ENCODE measurements at places on chromosomes 7 and 10.
A peak's percentile ranks its signal among the peaks of the same experiment; 100 is the strongest.

GRCh38 chr7:157928171-157928794 is 591.5 kb downstream of the DNAJB6 start:
- no peak for DNase-seq

GRCh38 chr7:65295409-65295808 is 78.2 kb upstream of the ZNF92 start:
- no peak for DNase-seq

GRCh38 chr7:149692557-149692982 is 80.8 kb downstream of the ZNF467 start:
- DNase-seq: peak; percentile 27

DNA sequence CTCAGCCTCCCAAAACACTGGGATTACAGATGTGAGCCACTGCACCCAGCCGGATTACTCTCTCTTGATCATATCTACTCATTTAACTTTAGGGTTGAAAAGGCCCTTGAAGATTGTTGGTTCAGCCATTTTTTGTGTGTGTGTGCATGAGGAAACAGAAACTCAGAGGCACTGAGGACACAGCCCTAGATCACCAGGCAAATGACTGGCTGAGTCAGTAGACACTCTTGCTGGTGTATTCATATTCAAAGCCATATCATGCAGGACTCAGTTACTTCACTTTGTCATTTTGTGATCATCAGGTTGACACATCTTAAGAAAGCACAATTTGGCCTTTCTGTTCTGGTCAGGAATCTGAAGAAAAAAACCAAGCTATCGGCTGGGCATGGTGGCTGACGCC is 253.4 kb downstream of the TRIL start:
- no peak for DNase-seq

GRCh38 chr10:94292434-94293090 is 70.2 kb downstream of the NOC3L start:
- DNase-seq: peak; percentile 41

- DNase-seq: no peak
Measured at GRCh38 chr10:108749042-108749441, 1174.3 kb downstream of the XPNPEP1 start.

GRCh38 chr7:2023877-2024566 is 208.7 kb downstream of the MAD1L1 start:
- DNase-seq: no peak

GRCh38 chr7:145088111-145088745 is 252.4 kb upstream of the TPK1 start:
- no peak for DNase-seq

GRCh38 chr7:68180761-68181160 is 1184.1 kb downstream of the TYW1 start:
- DNase-seq: no peak

- DNase-seq: no peak
Measured at GRCh38 chr7:44431091-44431608, 59.3 kb downstream of the NUDCD3 start.

All from eye (tissue), 1 donor.